Left hindlimb (tissue), 1 donor: ENCODE measurements at places on chromosomes 11 and 22.

DNA sequence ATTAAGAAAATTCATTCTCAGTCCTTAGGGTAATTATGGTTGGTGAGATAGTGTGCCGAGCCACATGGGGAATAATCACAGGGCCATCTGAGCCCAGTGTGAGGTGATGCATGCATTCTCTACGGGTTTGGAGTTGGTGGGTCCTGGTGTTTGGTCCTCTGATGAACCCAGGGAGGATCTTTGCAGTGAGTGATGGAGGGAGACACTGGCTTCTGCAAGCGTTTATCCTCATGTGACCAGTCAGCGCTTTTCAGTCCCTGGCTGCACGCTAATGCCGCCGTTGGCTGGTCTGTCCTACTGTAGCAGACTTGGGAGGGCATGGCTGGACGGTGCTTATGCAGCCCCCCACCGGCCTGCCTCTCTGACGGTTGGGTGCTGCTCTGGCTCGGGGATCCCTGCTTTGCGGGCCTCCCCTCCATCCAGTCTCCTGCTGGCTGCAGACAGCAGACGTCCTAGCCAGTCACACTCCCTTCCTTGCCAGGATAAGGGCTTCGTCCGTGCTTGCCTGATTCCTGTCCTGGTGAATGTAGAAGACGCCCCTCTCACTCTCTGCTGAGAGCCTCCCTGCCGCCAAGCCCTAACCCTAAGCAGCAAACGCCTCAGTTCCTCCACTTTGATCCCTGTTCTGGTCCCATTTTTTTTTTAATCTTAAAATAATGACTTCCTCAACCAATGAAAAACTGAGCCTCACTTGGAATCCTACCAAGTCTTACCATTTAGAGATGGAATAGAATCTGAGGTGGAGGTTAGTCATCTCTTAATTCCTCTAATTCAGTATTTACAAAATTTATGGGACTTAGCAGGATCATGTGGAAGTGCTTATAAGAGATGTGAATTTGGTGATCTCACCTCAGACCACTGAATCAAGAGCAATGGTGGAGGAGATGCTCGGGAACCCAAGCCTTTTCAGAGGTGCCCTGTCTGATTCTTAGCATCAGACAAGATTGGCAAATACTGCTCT is 143.7 kb upstream of the SORL1-AS1 start:
- no peak for DNase-seq

- no peak for DNase-seq
These were observed 123.4 kb upstream of the SERPIND1 start for GRCh38 chr22:20650294-20651207.

- DNase-seq, result no peak
These were observed 363.7 kb downstream of the NXPE2 start for GRCh38 chr11:115042002-115042401.

- DNase-seq, result no peak
These were observed 30.9 kb upstream of the LRRC32 start for GRCh38 chr11:76701294-76702040.

GRCh38 chr11:68684385-68685356 is at the start of gene GAL:
GAL (plus strand) TSS chr11:68684544; CDS start chr11:68684924, 380 bp downstream.
- DNase-seq, result no peak

- DNase-seq, result no peak
These were observed 130.1 kb downstream of the SOX6 start for GRCh38 chr11:16226245-16226644.

DNA sequence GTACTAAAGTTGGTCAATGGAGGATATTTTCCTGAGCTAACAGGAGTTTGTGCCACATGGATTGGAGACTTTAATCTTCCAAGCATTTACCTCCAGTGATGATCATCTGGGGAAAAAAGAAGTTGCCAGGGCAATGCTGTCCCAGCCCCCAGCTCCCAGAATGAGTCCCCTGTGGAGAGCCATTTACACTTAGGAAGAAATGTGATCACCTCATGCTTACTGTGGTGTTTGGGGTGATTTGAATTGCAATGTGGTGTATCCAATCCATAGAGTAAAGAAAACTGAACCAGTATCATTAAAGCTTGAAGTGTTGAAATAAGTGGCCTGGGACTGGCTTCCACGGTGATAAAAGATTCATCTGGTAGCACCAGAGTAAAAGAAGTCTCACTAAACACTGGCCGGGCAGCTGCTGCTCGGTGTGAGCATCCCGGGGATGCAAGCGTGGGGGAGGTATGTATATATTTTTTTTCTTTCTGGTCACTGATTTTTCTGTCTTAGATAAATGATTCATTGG is 117.2 kb upstream of the NTM start:
- no peak for DNase-seq

DNA sequence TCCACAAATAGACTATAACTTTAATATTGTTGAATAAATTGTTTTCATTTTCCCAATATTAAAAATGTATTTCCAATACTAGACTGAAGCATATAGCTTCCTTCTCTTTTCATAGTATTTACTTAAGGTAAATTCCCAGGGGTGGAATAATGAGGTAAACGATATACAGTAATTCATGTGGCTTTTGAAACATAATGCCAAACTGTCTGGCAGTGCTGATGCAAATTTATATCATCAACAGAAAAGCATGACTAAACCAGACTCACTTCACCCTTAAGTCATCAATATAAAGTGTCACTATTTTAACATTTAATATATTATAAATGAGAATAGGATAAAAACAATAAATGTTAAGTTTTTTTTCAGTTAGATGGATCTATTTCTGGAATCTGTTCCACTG is 13.6 kb downstream of the C2CD3 start:
- no peak for DNase-seq

DNA sequence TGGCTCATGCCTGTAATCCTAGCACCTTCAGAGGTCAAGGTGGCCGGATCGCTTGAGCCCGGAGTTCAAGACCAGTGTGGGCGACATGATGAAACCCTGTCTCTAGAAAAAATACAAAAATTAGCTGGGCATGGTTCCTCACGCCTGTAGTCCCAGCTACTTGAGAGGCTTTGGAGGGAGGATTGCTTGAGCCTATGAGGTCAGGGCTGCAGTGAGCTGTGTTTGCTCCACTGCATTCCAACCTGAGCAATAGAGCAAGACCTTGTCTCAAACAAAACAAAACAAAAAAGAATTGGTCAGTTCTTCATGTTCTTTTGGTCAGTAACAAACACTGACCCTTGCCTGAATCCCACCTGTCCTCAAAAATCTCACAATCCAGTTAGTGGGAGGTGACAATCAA is 36.7 kb upstream of the VSTM5 start:
- no peak for DNase-seq

DNA sequence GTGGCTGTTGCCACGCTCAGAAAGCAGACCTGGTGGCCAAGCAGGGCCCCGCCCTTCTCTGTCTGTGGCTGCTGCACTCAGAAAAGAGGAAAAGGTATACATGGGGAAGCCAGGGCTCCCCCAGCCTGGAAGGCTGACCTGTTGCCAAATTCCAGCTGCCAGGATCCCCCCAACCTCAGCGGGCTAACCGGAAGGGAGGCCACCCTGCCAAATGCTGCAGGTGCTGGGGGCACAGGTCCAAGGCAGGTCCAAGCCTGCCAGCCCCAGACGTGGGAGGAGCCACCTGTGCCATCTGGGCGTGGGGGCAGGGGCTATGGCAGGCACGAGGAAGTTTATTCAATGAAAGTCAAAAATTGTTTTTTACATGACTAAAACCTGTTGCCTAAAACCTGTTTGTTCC is 2.6 kb downstream of the NPTXR start:
- no peak for DNase-seq

GRCh38 chr11:123195188-123196059 is at the start of gene CLMP:
CLMP (minus strand) TSS chr11:123195248; CDS start chr11:123194940, 308 bp downstream.
- DNase-seq, result peak; percentile 90

- DNase-seq, result no peak
These were observed 26.8 kb downstream of the MICAL2 start for GRCh38 chr11:12137005-12137690.

DNA sequence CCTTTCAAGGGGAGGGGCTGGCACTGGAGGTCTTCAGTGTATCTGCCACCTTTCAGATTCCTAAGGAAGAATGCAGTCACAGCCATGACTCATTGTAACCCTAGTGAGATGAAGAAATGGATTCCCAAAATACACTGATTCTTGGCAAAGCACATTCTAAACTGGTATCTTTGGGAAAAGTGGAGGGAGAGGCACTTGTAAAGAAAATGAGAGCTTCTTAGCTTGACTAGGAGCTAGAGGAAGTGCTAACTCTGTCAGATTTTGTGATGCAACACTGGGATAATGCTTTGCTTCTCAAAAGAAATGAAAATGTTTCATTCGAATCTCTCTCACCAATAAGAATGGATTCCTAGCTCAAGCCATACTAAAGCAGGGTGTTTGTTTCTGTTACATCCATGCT is 14.3 kb downstream of the NRIP3 start:
- DNase-seq, result no peak

- DNase-seq, result no peak
These were observed 57.5 kb upstream of the CD82 start for GRCh38 chr11:44507896-44508445.

DNA sequence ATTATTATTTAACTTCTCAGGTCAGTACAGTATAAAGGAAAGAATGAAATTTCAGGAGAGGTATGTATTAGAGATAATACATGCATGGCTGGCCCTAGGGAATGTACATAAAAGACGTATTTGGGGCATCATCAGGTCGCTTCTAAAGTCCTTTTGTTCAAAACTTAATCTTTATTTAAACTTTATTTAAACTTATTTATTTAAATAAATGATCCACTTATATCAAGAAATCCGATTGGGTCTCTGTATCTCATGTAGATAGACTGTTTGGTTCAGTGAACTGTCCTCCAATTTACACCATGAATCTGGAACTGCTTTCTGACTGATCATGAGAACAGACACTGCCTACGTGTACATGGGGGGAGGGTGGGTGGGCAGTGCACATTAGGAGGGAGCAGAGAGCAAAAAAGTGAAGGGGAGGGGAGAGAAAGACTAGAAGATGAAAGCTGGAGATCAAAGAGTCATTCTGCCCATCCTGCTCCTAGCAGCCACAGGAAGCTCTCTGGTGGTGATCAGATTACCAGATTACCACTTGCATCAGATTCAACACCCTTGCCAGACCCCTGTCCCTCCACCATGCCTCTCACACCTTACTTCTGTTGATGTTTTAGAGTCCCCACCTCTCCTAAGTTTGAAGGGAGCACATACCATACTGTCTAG is 92.1 kb upstream of the MTMR2 start:
- DNase-seq, result no peak

DNA sequence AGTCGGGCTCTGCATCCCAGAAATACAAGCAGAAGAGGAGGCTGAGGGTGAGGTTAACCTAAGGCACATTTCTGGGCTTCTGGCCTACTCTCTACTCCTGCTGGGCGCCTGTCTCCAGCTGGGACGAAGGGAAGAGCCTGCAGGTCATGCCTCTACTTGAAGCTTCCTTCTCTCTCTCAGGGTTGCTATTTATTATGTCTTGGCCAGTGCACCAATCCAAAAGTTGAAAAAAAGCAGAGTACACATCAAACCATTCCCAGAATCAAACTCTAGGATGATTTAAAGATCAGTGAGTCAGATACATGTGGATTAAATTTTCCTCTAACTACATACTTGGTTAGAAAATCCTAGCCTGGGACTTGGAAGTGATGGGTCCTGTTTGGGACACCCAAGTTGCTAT is 60.2 kb upstream of the CDON start:
- DNase-seq, result peak; percentile 17

DNA sequence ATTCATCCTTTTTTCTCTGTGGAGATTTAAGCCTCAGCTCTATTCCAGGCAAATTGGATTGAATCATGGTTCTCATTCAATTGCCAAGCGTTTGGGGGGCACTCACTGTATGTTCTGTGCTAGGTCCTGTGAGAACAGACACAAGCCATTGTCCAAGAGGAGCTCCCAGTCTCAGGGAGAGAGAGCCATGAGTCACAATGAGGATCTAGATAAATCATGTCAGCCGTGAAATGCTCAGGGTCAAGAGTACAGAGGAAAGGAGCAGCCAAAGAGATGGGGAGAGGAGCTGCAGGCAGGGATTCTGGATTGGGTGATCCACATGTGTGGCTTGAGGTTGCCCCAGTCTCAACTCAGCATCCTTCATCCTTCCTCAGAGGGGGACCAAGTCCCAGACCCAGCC is 93.6 kb downstream of the FEZ1 start:
- peak; percentile 14 for DNase-seq

GRCh38 chr11:77207618-77208313 is 79.7 kb downstream of the MYO7A start:
- no peak for DNase-seq

- DNase-seq, result no peak
These were observed 870.3 kb upstream of the CHORDC1 start for GRCh38 chr11:91093141-91093540.

GRCh38 chr11:93370260-93370659 is 39.7 kb downstream of the DEUP1 start:
- DNase-seq, result no peak

GRCh38 chr11:31582697-31583096 is 73.1 kb downstream of the ELP4 start:
- DNase-seq, result no peak

- DNase-seq, result no peak
These were observed 10.1 kb upstream of the CWF19L2 start for GRCh38 chr11:107467696-107468095.

DNA sequence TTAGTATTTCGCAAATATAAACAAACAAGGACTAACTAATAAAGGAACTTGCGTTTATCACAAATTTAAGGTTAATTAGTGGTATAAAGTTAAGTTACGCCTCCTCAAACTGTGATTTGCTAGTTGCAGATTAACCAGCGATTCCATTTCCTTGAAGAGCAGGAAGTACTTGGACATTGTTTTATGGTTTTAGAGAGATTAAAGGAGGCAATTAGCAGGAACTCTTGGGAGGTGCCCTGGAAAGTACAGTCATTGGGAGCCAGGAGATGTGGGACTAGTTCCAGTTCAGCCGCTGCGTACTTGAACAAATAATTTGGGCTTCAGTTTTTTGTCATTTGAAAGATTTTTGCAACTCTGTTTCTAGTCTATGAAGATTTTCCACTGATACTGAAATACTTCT is 3.3 kb downstream of the FAM118B start:
- no peak for DNase-seq

GRCh38 chr22:35313311-35314121 is 13.8 kb downstream of the TOM1 start:
- DNase-seq, result peak; percentile 72

GRCh38 chr11:36239636-36240035 is 49.6 kb downstream of the COMMD9 start:
- no peak for DNase-seq

DNA sequence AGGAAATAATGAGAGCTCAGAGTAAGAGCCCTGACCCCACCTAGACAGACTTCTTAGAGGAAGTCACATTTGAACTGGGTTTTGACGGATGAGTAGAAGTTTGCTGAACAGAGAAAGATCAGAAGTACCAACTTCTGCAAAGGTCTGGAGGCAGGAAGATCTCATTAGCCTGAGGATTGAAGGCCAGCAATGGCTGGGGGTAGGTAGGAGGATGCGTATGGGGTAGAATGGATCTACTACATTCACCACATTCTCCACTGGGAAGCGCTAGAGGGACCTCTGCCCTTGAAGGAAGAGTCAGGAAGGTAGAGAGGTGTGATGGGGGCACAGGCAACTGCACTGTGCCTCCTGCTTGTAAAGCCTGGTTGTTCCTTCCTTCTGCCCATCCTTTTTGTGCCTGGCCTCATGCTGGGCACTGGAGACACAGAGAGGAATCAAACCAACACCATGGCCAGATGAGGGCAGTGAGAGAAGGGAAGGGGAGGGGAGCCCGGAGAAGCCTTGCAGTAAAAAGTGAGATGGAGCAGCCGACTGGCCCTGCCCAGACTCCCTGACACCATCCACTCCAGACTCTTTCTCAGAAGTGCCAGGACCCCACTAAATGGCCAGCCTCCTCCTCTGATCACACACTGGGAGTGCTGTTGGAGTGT is 4.9 kb downstream of the TPBGL start:
- DNase-seq, result no peak

GRCh38 chr11:65606876-65607613 is 7.0 kb downstream of the MAP3K11 start:
- DNase-seq, result peak; percentile 97
